Mesothelial cell of epicardium (in vitro differentiated cells): ENCODE measurements at places on chromosomes 1 and 21. TPM values are rescaled to one million over a fixed set of nuclear protein-coding genes. Genes with fewer than 3 reads are reported as not detected.

DNA sequence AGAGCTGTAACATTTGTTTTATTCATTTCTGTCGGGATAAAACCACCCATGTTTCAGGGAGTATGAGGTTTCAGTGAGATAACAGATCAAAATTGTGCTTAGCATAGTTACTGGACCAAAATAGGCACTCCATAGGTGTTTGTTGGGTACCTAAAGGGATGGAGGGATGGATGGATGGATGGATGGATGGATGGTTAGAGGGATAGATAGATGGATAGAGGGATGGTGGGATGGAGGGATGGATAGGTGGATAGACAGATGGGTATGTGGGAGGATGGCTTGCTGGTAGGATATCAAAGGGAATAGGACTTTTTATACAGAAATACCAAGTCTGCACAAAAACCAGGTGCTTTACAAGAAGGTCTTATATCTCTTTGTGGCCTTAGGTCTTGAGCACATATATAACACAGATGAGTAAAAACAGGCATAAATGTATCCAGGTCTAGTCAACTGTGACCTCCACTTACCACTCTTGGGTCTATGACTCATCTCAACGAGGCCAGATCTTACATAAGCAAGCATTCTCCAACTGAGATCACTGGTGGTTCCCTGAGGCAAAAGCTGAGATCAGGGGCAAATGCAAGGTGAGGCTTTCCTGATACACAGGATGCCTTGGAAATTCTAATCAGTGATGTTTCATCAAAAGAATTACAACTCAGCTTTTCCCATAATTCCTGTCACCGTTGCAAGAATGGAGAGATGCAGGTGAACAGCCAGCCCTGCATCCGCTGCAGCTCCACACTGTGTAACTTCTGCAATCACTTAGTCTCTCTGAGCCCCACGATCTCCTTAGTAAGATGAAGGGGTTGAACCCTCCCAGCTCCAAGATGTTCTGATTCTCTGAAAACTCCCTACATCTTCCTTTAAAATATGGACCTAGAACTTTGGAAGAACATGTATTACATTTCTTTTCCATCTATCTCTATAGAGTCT is 32.0 kb downstream of the PTAFR start:
- no peak for DNase-seq

DNA sequence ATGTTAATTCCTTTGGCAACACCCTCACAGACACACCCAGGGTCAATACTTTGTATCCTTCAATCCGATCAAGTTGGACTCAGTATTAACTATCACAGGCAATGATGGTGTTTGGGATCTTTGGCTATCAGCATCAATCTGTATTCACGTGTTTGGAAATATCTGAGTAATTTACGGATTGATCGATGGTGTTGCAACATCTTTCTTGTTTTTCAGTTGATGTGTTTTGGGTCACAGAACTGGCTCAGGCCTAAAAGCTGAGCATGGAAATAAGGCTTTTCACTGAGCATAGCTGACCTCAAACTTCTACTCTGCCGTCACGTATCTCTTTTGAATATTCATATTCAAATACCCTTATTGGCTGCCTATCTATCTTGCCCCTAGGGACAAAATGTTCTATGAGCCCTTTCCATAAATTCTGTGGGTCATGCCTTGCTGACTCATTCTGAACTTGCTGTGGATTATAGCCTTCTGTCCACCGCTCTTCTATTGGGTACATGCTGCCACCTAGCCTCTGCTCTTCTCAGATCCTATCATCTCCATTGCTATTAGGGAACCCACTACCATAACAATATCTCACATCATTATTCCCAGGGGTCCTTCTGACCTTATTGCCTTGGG is 156.0 kb downstream of the PDE4B start:
- no peak for DNase-seq

- DNase-seq = peak; percentile 69
These were observed at the start of gene SPAG17 for GRCh38 chr1:118185084-118185832. TSS of gene SPAG17 (minus strand) at chr1:118185228. CDS start at chr1:118185157, 71 bp downstream.

- no peak for DNase-seq
These were observed 4.3 kb upstream of the KIF14 start for GRCh38 chr1:200624679-200625335.

DNA sequence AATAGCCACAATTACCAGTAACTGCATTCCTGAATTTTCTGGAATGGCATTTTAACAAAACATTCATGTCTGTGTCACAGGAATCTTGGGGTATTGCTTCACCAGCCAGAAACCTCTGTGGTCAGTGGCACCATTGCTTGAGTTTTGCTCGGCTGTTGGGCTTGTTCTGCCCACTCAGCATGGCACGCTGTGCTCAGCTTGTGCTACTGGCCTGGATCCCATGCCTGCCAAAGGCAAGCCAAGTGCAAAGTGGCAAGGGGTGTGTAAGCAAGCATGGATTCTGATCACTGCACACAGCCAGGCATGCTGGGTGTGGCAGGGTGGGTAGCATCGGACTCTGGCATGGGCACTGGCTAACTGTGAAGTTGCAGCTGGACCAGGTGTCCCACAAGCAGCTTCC is 1150.9 kb downstream of the MRPL39 start:
- no peak for DNase-seq

- no peak for DNase-seq
These were observed 190.5 kb upstream of the C1orf105 start for GRCh38 chr1:172229942-172230341.

DNA sequence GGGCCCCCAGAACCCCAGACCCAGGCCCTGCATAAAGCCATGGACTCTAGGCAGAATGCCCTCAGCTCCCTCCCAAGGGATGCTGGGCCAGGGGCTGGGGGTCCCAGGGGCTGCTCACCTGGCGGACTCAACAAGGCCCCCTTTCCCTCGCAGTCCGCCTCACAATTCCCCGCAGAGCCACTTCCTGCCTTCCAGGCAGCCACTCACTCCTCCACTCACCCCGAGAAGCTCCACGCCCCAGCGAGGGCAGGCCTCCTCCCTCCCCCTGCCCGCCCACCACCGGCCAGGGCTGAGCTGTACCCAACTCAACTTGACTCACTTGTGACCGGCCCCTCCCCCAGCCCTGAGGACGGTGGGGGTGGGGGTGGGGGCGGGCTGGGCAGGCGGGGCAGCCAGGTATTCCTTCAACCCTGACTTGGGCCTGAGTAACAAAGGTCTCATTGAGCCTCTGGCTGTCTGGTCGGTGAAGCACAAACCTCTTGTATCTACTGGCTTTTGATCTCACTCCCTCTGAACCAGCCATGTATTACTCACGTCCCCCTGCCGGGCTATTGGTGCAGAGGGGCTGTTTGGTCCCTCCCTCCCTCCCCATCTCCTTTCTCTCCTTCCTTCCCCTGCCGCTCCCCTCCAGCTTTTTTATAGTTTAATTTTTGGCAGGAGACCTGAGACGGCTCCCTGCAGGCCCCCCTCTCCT is 5.9 kb downstream of the BLACAT1 start:
- no peak for DNase-seq

GRCh38 chr1:3521426-3521825 is 67.0 kb downstream of the ARHGEF16 start:
- DNase-seq = no peak

DNA sequence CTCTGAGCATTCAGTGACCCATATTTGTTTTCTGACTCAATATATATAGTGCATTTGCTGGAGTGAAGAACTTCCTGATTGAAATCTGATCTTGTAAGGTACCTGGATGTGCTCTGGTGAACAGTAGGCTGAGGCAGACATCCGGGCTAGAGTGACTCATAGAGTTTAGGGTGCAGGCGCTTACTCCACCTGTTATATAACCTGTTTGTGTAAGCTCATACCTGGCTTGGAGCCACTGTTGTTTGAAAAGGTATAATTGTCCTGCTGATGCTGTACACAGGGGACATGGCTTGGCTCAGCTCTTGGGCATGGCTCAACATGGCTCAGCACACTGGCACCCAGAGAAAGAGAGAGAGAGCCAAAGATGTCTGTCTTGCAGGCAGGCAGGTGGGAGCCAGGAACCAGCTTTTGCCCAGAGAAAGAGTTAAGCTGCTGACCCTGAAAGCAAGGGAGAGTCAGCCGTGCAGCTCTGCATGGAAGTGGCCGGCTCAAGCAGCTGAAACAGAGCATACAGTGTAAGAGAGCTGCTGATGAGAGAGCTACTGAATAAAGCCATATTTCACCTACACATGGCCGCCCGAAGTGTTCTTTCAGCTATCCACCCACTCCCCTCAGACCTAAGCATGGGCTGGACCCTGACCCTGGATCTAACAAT is 43.2 kb downstream of the GJA5 start:
- DNase-seq = no peak

DNA sequence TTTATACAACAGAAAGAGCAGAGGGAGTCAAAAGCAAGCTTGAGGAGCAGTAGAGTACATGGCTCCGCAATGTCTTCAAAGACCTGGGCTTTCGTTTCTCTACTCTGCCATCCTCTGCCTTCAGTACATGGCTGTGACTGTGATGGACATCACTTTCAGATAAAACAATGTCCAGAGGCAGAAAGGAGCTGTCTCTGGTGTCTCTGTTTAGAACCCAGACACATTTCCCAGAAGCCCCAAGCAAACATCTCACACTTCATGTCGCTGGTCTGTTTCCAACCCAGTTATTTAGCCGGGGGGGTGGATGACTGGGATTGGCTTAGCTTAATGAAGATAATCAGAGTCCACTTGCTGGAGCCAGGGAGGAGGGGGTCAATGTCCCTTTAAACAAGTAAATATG is 25.6 kb downstream of the SGIP1 start:
- DNase-seq = no peak

- no peak for DNase-seq
These were observed 14.7 kb downstream of the SZT2 start for GRCh38 chr1:43404353-43404752.

DNA sequence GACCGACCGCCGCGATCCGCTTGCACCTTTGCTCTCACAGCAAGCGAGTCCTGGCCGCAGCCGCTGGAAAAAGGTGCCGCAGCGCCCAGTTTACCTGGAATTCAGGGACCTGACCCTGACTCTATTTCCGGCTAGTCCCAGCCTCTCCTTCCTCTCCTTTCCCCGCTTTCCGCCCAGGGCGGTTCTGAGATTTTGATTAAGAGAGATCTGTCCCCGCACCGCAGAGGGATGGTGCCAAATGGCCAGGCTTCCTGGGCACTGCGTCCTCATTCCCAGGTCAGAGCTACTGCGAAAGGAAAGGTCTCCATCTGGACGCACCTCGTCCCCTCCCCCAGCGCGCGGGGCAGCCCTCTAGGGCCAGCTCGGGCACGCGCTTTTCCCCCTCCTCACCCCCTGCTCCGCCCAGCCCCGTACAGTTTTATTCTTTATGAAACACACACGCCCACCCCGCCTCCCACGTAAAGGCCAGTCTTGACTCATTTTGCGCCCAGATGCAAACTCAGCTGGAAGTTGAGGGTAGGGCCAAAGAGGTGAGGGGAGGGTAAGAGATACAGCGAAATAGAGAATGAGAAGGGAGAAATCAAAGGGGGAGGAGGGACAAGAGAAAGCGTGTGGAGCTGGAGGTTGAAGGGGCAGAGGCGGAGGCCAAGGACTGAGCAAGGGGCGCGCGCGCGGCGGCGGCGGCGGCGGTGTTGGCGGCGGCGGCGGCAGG is 411.8 kb upstream of the ESRRG start:
- no peak for DNase-seq

- DNase-seq = no peak
These were observed 25.0 kb upstream of the GBP1 start for GRCh38 chr1:89089962-89090361.

DNA sequence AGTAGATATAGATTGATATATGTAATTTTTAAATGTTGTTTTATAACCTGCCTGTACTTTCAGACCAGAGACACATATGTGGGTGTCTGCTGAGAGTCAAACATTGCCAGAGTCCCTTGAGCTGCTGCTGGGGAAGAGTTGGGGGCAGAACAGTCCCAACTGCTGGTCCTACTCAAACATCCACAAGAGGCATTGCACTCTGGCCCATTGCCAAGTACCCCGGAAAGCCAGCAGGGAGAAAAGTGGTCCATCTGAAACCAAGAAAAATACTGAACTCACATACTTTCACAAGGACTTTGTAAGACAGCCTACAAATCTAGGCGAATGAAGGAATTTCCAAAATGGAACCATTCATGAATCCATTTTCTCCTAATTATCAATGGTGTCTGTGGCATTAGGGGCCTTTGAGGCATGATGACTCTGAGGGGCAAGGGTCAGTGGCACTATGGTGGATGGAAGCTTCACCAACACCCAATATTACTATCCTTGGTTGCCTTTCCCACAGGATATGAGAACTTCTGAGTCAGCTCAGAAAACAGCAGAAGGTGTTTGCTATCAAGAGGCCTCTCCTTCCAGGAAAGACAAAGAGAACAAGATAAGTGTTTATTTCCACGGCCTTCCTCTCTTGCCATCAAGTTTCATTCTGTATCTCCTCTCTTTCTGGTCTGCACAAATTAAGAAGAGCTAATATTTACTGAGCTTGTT is 7.3 kb upstream of the TBX15 start:
- DNase-seq = no peak

DNA sequence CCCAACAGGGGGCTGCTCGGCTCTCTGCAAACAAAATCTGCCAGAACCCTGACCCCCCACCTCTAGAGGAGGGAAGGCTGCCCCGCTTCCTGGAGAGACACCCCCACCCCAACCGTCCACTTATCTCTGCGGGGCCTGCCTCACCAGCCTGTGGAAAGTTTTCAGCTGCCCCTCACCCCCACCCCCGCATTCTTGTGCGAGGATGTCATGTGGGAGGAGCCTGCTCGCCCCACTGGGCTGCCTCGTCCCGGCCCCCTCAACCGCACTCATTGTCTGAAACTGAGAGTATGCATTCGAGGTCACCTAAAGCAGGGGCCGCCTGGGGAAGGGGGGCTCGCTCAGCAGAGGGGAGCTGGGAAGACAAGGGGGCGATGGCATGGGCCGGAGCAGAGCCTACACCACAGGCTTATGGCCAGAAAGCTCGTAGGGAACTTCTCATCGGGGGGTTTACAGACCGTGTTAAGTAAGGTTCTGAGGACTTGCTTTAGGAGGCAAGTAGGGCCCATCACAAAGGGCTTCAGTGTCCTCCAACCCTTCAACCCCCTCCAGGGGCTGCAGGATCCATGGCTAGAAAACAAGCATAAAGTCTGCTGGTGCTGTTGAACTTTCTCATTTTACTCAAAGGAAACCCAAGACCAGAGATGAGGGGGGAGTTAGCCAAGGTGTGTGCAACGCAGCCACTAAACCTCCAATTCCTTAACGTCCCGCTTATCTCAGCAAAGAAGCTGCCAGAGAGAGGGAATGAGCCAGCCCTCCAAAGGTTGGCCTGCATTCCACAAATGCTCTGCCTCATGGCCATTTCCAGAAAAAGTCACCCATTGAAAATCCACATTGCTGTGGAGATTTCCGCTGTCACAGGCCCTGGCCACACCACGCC is 9.4 kb downstream of the EPHA2 start:
- DNase-seq = peak; percentile 93

GRCh38 chr1:63322114-63322943 is at the start of gene FOXD3:
TSS of gene FOXD3 (plus strand) at chr1:63322567. CDS start at chr1:63323059, 492 bp downstream.
- peak; percentile 34 for DNase-seq

GRCh38 chr1:195105281-195105680 is 1503.0 kb downstream of the KCNT2 start:
- no peak for DNase-seq

WNT2B gene
- 146 to 165 TPM (median 151 TPM) in 3 replicates for total RNA-seq

DMBX1 gene
- total RNA-seq = not detected in 3 replicates

TMEM52 gene
- total RNA-seq = 2.1 to 2.8 TPM (median 2.5 TPM) in 3 replicates

OR14K1 gene
- not detected in 3 replicates for total RNA-seq

SYCP1 gene
- not detected in 3 replicates for total RNA-seq

ENTREP3 gene
- 51.9 to 56.1 TPM (median 56.0 TPM) in 3 replicates for total RNA-seq

ZNF683 gene
- total RNA-seq = not detected in 3 replicates

SPRR2B gene
- not detected in 3 replicates for total RNA-seq
